Type B pancreatic cell (in vitro differentiated cells): ENCODE measurements at places on chromosomes 3 and 15. TPM values are rescaled to one million over a fixed set of nuclear protein-coding genes. Genes with fewer than 3 reads are reported as not detected.

DNA sequence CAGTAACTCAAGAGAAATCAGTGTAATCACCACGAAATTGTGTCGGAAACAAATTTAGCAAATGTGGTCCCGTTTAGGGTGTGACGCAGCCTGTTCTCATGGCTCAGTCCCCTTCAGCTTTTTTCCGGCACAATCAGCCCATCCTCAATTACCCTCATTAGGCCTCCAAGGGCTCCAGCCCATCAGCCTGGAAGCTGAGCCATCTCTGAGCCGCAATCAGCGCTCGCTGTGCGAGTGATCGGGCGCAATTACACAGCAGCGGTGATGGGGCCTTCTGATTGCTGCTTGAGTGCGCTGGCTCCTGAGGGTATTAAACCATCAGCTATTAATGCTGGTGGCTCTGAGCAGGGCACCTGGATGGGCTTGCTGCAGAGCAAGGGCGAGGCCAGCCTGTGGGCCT, 55.6 kb downstream of the PLXNA1 start:
- peaks cover 14% of the 10 kb centered on the region for H3K4me1 ChIP-seq
- H3K27ac ChIP-seq, result no peak overlapping the region
- no peak overlapping the region for H3K4me3 ChIP-seq
- H3K27me3 ChIP-seq, result peaks cover 4% of the 10 kb centered on the region

Gene FGF7
- 3.0 and 7.8 TPM in 2 replicates for total RNA-seq

Gene DAZL
- not detected in 2 replicates for total RNA-seq

DNA sequence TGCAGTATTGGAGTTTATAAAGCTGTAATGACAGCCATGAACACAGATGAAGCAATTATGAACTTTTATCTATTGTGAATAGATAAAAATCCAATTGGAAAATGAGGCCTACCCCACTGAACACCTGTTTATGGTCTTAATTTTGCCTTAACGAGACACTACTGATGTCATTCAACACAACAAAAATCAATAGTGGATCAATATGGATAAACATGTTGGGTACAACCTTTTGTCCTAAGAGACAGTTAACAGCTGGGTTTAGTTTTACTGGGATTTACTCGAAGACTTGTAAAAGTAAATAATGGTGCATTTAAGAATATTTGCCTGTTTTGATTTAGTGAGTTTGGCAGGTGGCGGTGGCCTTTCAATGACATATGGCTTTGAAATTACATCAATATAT, 217.8 kb downstream of the NR1D2 start:
- no peak overlapping the region for H3K4me3 ChIP-seq
- no peak overlapping the region for H3K27ac ChIP-seq
- H3K27me3 ChIP-seq, result no peaks in the 10 kb centered on the region

Gene MRPS22
- total RNA-seq, result 40.0 and 43.0 TPM in 2 replicates

Gene C3orf52
- 8.4 and 11.9 TPM in 2 replicates for total RNA-seq

DNA sequence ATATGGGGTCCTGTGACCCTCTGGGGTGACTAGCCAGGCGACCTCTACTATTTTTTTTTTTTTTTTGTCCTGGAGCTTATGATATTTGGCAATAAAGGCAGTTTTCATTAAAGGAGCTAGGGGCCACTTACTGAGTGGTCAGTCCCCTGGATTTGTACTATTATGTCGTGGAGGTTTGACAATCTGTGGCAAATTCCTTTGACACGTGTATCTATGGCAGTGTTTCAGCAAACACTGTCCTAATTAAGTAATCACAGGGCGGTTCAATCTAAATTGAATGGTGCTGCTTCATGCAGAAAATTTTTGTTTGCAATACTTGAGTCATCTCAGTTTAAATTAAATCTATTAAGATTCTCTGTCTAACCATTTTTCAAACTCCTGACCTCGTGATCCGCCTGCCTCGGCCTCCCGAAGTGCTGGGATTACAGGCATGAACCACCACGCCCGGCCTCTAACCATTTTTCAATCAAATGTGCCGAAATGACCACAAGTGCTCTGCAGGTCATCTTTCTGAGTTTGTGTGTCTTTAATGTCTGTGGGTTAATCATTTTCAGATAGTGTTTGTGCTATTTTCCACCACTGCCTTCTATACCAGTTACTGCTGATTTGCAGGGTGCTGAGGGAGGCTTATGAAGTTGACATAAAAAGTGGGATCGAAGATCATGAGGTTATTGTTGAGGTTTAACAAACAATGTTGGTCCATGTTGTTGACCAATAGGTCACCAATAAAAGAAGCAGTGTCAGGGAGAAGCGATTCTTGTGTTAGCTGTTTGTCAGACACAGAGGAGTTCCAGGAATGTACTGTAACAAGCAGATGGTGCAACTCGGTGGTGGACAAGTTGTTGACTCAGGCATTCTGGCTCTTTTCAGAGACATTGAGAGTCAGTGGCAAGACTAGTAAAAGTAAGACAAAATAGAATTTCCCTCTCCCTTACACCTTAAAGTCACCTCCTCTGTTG, 18.6 kb upstream of the SLC2A2 start:
- no peaks in the 10 kb centered on the region for H3K27me3 ChIP-seq
- no peak for DNase-seq
- H3K4me3 ChIP-seq, result no peak overlapping the region
- no peak overlapping the region for H3K27ac ChIP-seq
